Immature natural killer cell (primary cell): ENCODE measurements at places on chromosomes 5 and 9. TPM values are rescaled to one million over a fixed set of nuclear protein-coding genes. Genes with fewer than 3 reads are reported as not detected.

ORM2 gene
- polyA plus RNA-seq = not detected

PCDHGC4 gene
- polyA plus RNA-seq = not detected

CLTB gene
- polyA plus RNA-seq = 113 TPM

PCDHA11 gene
- polyA plus RNA-seq = not detected

TAF1L gene
- polyA plus RNA-seq = not detected

NR5A1 gene
- not detected for polyA plus RNA-seq

NEUROG1 gene
- not detected for polyA plus RNA-seq

GALT gene
- polyA plus RNA-seq = 47.3 TPM

PTGDS gene
- polyA plus RNA-seq = 164 TPM

TRPM3 gene
- not detected for polyA plus RNA-seq

EMB gene
- 163 TPM for polyA plus RNA-seq

DNA sequence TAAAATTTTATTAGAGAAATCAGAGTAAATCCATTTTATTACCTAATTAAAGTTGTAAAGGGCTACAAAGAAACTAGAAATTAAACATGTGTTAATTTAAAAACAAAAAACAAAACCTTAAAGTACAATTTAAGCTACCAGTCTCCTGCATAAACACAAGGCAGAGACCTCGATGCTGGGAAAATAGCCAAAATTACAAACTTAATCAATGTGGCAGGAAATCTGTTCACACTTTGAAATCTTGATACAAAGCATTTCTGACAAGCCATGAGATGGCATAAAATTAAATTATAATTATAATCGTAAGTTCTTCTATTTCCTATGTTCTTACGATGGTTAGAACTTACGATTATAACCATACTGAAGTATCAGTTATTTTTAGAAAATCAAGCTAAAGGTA, 158.0 kb upstream of the FREM1 start:
- H3K4me1 ChIP-seq = no peaks in the 10 kb centered on the region
- H3K27me3 ChIP-seq = no peaks in the 10 kb centered on the region
- H3K27ac ChIP-seq = no peak overlapping the region
- H3K4me3 ChIP-seq = no peak overlapping the region
- DNase-seq = no peak

DNA sequence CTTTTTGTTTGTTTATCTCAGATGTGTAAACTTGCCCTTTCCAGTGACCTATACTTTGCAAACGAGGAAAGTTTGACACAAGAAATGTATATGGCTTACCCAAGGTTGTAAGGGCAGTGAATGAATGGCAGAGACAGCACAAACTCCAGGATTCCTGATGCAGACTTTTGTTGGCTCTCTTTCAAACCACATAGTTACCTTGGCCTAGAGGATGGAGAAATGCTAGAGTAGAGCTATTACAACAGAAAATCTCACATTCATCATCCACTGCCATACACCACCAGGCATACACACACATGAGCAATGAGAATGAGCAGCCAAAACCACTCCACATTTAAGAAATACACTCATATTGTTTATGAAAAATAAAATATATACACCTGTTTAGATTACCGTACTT, 387.0 kb downstream of the TLR4 start:
- no peaks in the 10 kb centered on the region for H3K36me3 ChIP-seq
- H3K4me1 ChIP-seq = no peaks in the 10 kb centered on the region
- H3K4me3 ChIP-seq = no peak overlapping the region

DNA sequence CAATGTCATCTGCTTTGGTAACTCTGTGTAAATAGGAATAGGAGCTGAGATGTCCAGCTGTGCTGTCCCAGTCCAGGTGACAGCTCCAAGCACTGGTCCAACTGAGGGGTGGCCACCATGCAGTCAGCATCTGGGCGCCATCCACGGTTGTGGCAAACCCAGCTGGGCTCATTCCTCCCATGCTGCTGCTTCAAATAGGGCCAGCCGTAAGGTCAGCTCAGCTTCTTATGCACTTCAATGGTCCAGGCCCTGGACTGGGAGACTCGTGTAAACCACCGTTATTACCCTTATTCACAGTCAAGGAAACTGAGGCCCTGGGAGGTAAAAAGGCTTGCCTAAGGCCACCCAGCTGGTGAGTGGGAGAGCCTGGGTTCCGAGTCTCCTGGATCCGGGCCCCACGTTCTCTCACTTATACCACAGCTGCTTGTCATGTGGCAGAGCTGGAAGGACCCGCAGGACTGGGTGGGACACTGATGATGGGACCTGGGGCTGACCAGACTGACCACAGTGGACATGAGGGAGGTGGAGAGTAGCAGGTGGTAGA, 38.7 kb upstream of the ANGPTL2 start:
- H3K27ac ChIP-seq = no peak overlapping the region
- H3K4me1 ChIP-seq = no peaks in the 10 kb centered on the region
- H3K36me3 ChIP-seq = no peaks in the 10 kb centered on the region
- no peaks in the 10 kb centered on the region for H3K27me3 ChIP-seq
- H3K4me3 ChIP-seq = no peak overlapping the region

DNA sequence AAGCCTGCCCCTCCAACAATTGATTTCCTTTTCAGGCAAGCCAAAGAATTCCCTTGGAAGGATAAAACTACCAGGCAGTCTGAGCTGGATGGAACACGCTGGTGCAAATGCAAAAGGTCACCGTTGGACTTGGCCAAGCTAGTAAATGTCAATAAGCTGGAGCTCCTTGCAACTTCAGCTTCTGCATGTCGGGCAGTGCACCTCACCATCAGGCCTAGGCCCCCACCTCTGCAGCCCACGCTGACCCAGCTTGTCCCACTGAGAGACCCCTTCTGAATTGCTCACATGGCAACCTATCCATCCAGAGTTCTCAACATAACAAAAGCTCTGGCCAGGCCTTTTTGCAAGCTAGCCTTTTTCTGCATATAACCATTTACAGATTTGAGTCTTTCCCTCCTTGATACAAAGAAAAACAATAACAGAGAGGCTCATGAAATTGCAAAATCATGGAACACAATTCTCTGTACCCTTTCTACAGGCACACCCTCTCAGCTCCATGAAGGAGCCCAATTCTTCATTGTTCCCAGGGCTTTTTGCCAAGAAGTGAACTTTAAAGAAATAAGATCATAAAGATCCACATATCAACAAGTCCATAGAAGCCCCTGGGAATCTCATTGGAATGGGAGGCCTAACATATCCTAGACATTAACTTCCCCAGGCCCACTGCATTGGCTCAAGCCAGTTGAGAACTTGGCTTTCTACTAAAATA, 123.9 kb upstream of the SLIT3 start:
- no peaks in the 10 kb centered on the region for H3K27me3 ChIP-seq
- no peaks in the 10 kb centered on the region for H3K4me1 ChIP-seq
- no peak overlapping the region for H3K4me3 ChIP-seq
- DNase-seq = no peak
- no peak overlapping the region for H3K27ac ChIP-seq
- H3K36me3 ChIP-seq = no peaks in the 10 kb centered on the region

GRCh38 chr5:157221959-157222358, 41.3 kb downstream of the ITK start:
- no peak for DNase-seq
- H3K4me3 ChIP-seq = peak overlapping the region; percentile 61
- H3K27ac ChIP-seq = peak overlapping the region; percentile 79
- peaks cover 58% of the 10 kb centered on the region for H3K4me1 ChIP-seq
- H3K36me3 ChIP-seq = peaks cover 40% of the 10 kb centered on the region

DNA sequence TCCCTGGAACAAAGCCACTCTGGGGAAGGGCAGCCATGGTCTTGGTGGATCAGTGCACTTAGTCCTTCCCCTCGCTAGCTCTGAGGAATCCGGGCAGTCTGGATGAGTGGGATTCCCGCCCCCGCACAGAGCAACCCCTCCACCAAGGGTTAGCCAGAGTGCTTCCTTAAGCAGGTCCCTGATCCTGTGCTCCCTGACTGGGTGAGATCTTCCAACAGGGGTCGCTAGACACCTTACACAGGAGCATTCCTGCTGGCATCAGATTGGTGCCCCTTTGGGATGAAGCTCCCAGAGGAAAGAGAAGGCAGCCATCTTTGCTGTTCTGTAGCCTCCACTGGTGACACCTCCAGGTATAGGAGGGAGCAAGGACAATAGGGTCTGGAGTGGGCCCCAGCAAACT, 228.8 kb downstream of the AP3B1 start:
- DNase-seq = no peak
- H3K36me3 ChIP-seq = peaks cover 25% of the 10 kb centered on the region
- no peak overlapping the region for H3K4me3 ChIP-seq
- peaks cover 1% of the 10 kb centered on the region for H3K27me3 ChIP-seq
- no peaks in the 10 kb centered on the region for H3K4me1 ChIP-seq
- H3K27ac ChIP-seq = no peak overlapping the region

DNA sequence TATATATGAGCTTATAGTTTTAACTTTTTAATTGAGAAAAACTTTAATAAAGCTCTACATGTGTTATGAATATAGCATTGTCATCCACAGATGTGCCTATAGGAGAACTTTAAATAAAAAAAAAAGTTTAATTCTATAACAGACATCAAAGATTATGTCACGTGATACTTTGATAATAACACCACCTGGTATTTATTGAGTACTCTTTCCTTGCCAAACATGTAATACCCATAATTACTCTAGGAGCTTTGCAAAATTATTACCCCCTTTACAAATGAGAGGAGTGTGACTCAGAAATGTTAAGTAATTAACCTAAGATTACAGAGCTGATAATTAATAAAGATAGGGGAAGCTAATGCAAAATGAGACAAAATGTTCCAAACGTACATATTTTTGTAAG, 43.0 kb downstream of the ITGA2 start:
- no peaks in the 10 kb centered on the region for H3K4me1 ChIP-seq
- H3K27ac ChIP-seq = no peak overlapping the region
- H3K4me3 ChIP-seq = no peak overlapping the region
- no peak for DNase-seq

DNA sequence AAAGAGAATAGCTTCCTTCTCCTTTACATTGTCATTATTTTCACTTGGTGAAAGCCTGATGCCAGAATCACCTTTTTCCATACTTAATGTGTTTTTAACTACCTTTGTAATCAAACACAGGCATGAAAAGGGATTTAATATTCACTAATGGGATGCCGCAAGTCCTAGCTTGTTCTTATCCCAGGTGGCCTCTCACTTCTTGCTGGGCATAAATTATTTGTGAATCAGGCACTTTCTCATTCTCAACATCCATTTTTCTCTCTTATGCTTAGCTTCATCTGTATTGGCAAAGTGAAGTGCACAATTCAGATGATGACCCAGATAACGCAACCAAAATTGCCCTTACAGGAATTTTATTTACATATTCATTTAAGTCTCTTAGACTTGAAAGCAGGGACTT, 10.9 kb downstream of the ACTL7B start:
- peaks cover 7% of the 10 kb centered on the region for H3K27me3 ChIP-seq
- DNase-seq = no peak
- no peak overlapping the region for H3K27ac ChIP-seq
- no peaks in the 10 kb centered on the region for H3K36me3 ChIP-seq

DNA sequence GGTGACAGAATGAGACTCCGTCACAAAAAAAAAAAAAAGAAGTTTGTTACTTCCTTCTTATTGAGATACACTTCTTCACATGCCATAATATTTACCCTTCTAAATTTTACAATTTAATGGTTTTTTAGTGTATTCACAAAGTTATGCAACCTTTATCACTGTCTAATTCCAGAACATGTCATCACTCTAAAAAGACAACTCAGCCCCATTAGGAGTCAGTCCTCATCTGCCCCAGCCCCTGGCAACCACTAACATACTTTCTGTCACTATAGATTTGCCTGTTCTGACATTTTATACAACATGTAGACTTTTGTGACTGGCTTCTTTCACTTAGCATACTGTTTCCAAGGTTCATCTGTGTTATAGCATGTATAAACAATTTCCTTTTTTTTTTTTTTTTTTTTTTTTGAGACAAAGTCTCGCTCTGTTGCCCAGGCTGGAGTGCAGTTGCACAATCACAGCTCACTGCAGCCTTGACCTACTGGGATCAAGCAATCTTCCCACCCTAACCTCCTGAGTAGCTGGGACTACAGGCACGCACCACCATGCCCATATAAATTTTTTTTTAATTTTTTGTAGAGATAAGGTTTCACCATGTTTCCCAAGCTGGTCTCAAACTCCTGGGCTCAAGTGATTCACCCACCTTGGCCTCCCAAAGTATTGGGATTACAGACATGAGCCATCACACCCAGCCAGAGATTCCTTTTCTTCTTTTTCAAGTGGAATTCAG, 18.0 kb downstream of the AQP3 start:
- H3K36me3 ChIP-seq = no peaks in the 10 kb centered on the region
- H3K4me1 ChIP-seq = peaks cover 2% of the 10 kb centered on the region
- no peak overlapping the region for H3K4me3 ChIP-seq

DNA sequence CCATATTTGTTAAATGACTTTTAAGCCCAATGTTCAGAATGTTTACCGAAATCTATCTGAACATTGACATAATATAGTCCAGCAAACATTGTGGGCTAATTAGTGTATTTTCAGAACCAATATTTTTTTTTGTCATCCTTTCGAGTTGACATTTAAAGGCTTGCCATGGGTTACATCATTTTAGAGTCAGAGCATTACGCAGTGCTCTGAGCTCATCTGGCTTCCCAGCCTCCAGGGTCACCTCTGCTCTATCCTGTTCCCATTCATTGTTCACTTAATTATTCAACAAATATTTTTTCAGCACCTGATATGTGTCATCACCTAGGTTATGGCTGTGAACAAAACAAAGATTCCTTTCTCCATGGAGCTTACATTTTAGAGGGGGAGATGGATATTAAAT, 80.2 kb downstream of the SREK1 start:
- H3K27ac ChIP-seq = no peak overlapping the region
- DNase-seq = no peak
- no peaks in the 10 kb centered on the region for H3K4me1 ChIP-seq
- H3K4me3 ChIP-seq = no peak overlapping the region
- peaks cover 12% of the 10 kb centered on the region for H3K27me3 ChIP-seq

- H3K27me3 ChIP-seq = peaks cover 13% of the 10 kb centered on the region
- peak overlapping the region; percentile 96 for H3K27ac ChIP-seq
- DNase-seq = peak; percentile 32
- H3K4me1 ChIP-seq = peaks cover 94% of the 10 kb centered on the region
- H3K4me3 ChIP-seq = peak overlapping the region; percentile 90
These were observed 45.7 kb upstream of the TGFBR1 start for GRCh38 chr9:99058964-99059921.

DNA sequence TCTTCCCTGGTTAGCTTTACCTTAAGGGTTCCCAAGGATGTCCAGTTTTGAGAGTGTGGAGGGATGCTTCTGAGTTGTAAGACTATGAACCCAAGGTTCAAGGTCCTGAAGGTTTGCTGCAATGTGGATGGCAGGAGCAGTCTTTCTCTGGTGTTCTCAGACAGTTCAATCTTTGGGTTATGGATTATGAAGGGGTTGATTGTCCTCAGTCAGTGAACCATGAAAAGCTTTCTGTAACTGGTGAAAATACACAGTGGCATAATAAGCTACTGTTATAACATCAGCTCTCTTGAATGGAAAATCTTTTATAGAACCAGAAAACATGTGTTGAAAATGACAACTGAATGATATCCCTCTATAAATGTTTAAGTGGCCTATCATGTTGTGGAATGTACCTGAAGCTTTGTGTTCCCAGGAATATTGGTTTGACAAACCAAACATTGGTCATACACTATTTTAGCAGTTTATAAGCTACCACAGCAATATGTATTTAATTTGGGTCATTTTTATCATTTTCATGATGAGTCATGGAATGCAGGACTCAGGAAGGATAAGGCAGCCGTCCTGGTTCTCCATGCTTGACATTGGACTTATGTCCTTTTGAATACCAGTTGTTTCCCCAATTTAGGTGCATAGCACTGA, 1041.8 kb upstream of the ARRDC3 start:
- H3K36me3 ChIP-seq = no peaks in the 10 kb centered on the region
- H3K4me3 ChIP-seq = no peak overlapping the region
- DNase-seq = no peak
- no peaks in the 10 kb centered on the region for H3K4me1 ChIP-seq

GRCh38 chr9:23088932-23089364, 642.3 kb downstream of the DMRTA1 start:
- no peaks in the 10 kb centered on the region for H3K27me3 ChIP-seq
- DNase-seq = no peak
- no peak overlapping the region for H3K4me3 ChIP-seq
- H3K36me3 ChIP-seq = no peaks in the 10 kb centered on the region
